ENCODE measurements at places on chromosomes 1 and 21. TPM values are rescaled to one million over a fixed set of nuclear protein-coding genes. Genes with fewer than 3 reads are reported as not detected.

The RGS5 gene
- total RNA-seq = 15.8 TPM

The OR6Y1 gene
- not detected for total RNA-seq

The GJA5 gene
- total RNA-seq = 1.4 TPM

The ITLN2 gene
- not detected for total RNA-seq

The C1orf185 gene
- not detected for total RNA-seq

The LYPD8 gene
- not detected for total RNA-seq

The BCAR3 gene
- 5.9 TPM for total RNA-seq

The SLAMF1 gene
- total RNA-seq = not detected

The TP73 gene
- 0.16 TPM for total RNA-seq

The GJA8 gene
- not detected for total RNA-seq

The MYBPH gene
- not detected for total RNA-seq

Measured in occipital lobe (tissue), 3 donors.